ENCODE measurements at places on chromosomes 1 and 21. TPM values are rescaled to one million over a fixed set of nuclear protein-coding genes. Genes with fewer than 3 reads are reported as not detected.

The PARK7 gene
- polyA plus RNA-seq: 228 TPM

The CLDN17 gene
- not detected for polyA plus RNA-seq

The TOE1 gene
- 13.4 TPM for polyA plus RNA-seq

The SPATA45 gene
- 0.25 TPM for polyA plus RNA-seq

The DNASE2B gene
- polyA plus RNA-seq: 0.16 TPM

The INTS7 gene
- 16.1 TPM for polyA plus RNA-seq

The LRRC52 gene
- not detected for polyA plus RNA-seq

The ARHGEF10L gene
- 85.1 TPM for polyA plus RNA-seq

The IL12RB2 gene
- polyA plus RNA-seq: 1.1 TPM

The LAMC2 gene
- 33.4 TPM for polyA plus RNA-seq

The TATDN3 gene
- 7.8 TPM for polyA plus RNA-seq

The LHX4 gene
- 3.1 TPM for polyA plus RNA-seq

The LEFTY2 gene
- 0.25 TPM for polyA plus RNA-seq

The PIGP gene
- polyA plus RNA-seq: 36.8 TPM

The PADI2 gene
- polyA plus RNA-seq: 19.3 TPM

The NEXN gene
- polyA plus RNA-seq: 26.0 TPM

The NBPF26 gene
- polyA plus RNA-seq: 14.2 TPM

The HES5 gene
- 0.31 TPM for polyA plus RNA-seq

The FLG2 gene
- polyA plus RNA-seq: 0.06 TPM

The HTR6 gene
- 0.07 TPM for polyA plus RNA-seq

The SYTL1 gene
- polyA plus RNA-seq: 9.8 TPM

The FNDC10 gene
- 2.4 TPM for polyA plus RNA-seq

The APH1A gene
- 172 TPM for polyA plus RNA-seq

The SLC35F3 gene
- 0.55 TPM for polyA plus RNA-seq

The KIAA0319L gene
- 60.3 TPM for polyA plus RNA-seq

The DNMT3L gene
- polyA plus RNA-seq: not detected

The LAX1 gene
- 0.27 TPM for polyA plus RNA-seq

The GUCA2B gene
- polyA plus RNA-seq: 72.5 TPM

The THRAP3 gene
- polyA plus RNA-seq: 94.3 TPM

The TACSTD2 gene
- polyA plus RNA-seq: 2.6 TPM

The OR2T2 gene
- polyA plus RNA-seq: not detected

The KIF17 gene
- polyA plus RNA-seq: 1.2 TPM

The GNG12 gene
- polyA plus RNA-seq: 120 TPM

The SUSD4 gene
- 2.1 TPM for polyA plus RNA-seq

The COL24A1 gene
- 1.6 TPM for polyA plus RNA-seq

The SPRR5 gene
- polyA plus RNA-seq: not detected

The PRAMEF8 gene
- not detected for polyA plus RNA-seq

The LENEP gene
- polyA plus RNA-seq: 0.33 TPM

The OR6K3 gene
- not detected for polyA plus RNA-seq

The NBPF20 gene
- polyA plus RNA-seq: 4.4 TPM

The POU3F1 gene
- 0.06 TPM for polyA plus RNA-seq

The WDR4 gene
- polyA plus RNA-seq: 12.7 TPM

The KCNT2 gene
- polyA plus RNA-seq: 3.5 TPM

The AIDA gene
- 44.4 TPM for polyA plus RNA-seq

The CHAF1B gene
- polyA plus RNA-seq: 3.6 TPM

The IFT25 gene
- polyA plus RNA-seq: 36.0 TPM

The SPATA17 gene
- 2.6 TPM for polyA plus RNA-seq

The PM20D1 gene
- 1.1 TPM for polyA plus RNA-seq

The TRIM63 gene
- polyA plus RNA-seq: 6.4 TPM

The WNT2B gene
- 7.5 TPM for polyA plus RNA-seq

The TCP10L gene
- polyA plus RNA-seq: 0.70 TPM

The FBLIM1 gene
- 76.8 TPM for polyA plus RNA-seq

The G0S2 gene
- polyA plus RNA-seq: 167 TPM

The C1orf185 gene
- not detected for polyA plus RNA-seq
